ENCODE measurements at places on chromosomes 4 and X. TPM values are rescaled to one million over a fixed set of nuclear protein-coding genes. Genes with fewer than 3 reads are reported as not detected.

GRCh38 chrX:154074199-154074598, 23.3 kb downstream of the MECP2 start:
- peak; percentile 44 for DNase-seq

GRCh38 chr4:30838331-30838730, 118.2 kb downstream of the PCDH7 start:
- DNase-seq: no peak

DNA sequence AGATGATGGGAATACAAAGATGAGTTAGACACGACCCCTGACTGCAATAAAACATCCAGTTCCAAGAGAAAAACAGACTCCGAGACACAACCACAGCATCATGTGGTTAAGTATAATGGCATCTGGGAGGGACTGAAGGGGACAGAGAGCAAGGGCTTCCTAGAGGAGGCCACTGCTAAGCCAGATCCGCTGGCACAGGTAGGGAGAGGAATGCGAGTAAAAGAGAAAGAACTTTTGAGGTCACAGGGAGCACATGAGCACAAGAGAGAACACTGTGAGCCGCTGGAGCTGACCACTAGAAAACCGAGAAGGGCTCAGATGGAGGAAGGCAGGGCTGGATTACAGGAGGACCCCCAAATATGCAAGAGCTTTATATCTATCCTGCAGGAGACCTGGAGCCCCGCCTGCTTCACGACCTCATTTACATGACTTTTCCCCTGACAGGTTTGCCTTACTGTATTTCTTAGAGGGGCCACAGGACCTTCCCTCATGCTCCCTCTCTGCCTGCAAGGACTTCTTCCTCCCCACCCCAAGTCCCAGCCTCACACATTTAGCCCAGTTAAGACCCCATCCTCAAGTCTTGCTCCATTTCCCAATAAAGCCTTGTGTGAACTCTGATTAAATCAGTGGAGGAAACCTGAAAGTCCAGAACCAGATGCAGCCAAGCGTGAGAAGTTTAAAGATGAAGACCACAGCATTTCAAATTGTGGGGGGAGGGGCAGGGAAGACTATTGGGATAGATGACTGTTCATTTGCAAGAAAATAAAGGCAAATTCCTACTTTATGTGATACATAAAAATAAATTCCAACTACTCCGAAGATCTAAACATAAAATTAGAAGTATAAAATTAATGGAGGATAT, 29.6 kb downstream of the MFAP3L start:
- no peak for DNase-seq

The DCX gene
- not detected for total RNA-seq

The RPL9 gene
- 1,643 TPM for total RNA-seq

The BMX gene
- not detected for total RNA-seq

GRCh38 chrX:74606342-74606741, 8.1 kb downstream of the RLIM start:
- no peak for DNase-seq

DNA sequence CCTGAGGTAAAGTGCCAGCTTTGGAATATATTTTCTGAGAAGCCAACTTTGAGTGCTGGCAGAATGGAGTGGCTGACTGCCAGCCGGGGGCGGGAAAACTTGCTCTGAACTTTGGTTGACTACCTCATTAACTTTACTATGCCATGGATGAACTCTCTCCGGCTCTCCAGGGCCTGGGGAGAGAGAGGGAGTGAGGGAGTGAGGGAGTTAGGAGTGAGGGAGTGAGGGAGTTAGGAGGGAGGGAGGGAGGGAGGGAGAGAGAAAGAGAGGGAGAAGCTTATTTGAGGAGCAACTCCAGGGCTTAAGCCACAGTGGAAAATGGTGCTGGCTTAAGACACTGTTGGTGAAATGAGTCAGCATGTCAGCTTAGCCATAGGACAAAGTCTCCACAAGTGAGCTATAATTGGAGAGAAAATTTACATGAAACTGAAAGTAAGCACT, 280.9 kb upstream of the RPS6KA3 start:
- DNase-seq: peak; percentile 90

The TASL gene
- total RNA-seq: not detected

The TMPRSS11F gene
- total RNA-seq: 0.10 TPM

DNA sequence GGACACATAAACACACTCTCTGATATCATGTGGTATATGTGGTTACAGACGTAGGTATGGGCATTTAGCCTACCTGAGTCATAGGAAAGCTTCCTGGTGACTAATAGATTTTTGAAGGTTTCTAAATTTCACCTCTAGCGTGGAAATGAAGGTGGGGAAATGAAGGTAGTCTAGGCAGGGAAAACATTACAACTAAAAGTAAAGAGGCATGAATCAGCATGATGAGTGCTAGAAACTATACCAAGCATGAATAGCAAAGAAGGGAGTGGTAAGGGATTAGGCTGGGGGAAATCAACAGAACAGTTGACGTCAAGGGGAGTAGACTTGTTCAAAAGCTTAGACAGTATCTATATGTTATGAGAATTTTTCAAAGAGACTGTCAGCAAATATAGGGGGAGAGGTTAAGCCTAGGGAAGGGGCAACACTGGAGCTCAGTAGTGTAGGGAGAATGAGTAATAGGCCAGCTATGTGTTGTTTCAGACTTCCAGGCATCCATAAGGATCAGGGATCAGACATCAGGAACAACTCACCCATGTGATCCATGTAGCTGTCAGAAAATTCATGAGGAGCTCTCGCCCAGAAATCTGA, 279.3 kb upstream of the DIPK2B start:
- peak; percentile 84 for DNase-seq

DNA sequence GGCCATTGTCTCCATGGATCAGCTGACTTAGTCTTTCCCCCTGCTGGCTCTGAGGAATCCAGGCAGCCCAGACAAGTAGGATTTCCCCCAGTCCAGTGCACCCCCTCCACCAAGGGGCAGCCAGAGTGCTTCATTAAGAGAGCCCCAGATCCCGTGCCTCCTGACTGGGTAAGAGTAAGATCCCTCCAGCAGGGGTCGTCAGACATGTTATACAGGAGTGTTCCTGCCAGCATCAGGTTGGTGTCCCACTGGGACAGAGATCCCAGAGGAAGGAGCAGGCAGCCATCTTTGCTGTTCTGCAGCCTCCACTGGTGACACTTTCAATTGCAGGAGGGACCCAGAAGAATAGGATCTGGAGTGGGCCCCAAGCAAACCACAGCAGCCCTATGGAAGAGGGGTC, 29.0 kb upstream of the INPP4B start:
- no peak for DNase-seq

The ASB11 gene
- not detected for total RNA-seq

DNA sequence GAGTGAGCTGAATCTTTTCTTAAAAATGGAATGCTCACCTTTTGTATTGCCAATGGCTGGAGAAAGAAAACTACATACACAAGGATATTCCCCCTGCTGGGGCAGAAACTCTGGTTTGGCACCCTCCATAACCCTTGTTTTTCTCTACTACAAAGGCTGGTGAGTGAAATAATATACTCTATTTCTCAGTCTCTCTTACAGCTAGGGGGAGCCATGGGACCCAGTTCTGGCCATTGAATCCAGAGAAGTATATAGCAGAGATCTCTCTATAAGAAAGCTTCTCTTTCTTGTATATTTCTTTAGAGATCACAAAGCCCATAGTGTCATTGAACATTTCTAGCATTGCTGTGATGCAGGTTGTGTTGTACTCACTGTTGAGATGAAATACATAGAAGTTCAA, 49.8 kb downstream of the SMPX start:
- no peak for DNase-seq

All from RPMI7951 (cell line).